Suppressor macrophage (primary cell): ENCODE measurements at places on chromosomes 7 and 10.

DNA sequence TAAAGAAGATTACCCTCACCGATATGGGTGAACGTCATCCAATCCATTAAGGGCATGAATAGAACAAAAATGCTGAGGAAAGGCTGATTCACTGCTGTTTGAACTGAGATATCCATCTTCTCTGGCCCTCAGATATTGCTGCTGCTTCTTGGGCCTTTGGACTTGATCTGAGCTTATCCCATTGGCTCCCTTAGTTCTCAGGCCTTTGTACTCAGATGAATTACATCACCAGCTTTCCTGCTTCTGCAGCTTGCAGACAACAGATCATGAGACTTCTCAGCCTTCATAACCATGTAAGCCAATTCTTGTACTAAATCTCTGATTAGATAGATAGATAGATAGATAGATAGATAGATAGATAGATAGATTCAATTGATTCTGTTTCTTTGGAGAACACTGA lies 40.2 kb downstream of the CYCS start:
- DNase-seq, result peak; percentile 27

DNA sequence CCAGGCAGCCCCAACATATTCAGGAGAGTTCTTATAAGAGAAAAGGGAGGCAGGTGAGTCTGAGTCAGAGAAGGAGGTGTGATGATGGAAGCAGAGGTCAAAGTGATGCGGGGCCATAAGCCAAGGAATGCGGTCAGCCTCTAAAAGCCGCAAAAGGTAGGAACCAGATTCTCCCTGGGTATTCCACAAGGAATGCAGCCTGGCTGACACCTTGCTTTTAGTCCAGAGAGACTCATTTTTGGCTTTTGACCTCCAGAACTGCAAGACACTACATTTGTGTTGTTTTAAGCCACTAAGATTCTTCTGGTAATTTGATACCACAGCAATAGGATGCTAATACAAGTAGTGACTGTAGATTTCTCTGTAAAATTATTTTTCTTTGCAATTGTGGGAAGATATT lies 151.5 kb upstream of the EEPD1 start:
- no peak for DNase-seq

GRCh38 chr7:74441801-74442200 lies 11.9 kb upstream of the GTF2IRD1 start:
- DNase-seq, result no peak

DNA sequence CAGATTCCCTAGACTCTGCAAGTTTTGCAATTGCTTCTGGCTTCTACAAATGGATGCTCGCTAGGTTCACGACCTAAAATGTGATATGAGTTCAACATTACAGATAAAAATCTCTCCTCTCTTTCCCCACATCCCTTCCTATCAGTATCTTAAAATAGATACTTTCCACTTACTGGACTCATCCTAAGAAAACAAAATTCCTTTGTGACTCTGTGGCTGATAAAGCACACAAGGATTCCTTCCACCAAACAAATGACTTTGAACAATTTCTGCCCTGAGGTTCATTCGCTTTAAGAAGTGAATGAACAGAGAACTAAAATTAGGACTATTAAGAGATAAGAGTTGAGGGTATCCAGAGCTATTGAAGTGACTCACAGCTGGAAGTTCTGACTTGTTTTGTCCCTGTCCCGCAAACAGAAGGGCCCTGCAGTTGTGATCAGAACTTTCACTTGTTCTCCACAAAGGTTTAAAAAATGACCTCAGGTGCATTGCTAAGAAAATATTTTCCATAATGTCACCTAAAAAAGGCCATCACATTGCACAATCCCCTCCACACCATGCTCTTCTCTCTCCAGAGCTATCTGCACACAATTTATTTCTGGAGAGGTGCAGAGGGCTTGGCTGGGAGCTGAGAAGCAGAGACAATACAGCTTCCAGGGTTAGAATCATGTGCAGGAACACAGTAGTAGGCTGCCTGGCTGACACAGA lies 96.1 kb downstream of the PIP4K2A start:
- no peak for DNase-seq

DNA sequence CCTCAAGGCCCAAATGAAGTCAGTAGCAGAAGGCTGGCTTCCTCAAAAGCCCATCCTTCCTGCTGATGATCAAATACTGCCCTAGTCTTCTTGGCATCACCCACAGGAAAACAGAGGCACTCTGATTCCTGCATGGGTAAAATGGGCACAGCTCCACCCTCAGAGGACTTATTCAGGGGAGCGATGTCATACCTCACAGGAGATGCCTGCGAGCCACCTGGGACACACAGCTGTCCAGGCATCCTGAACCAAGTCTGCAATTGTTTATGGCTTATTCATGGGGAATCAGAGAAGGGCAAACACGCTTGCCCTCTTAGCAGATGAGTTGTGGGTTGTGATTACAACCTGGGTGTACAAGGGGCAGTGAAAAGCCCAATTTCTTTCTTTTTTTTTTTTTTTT lies 22.0 kb upstream of the LMTK2 start:
- DNase-seq, result no peak

DNA sequence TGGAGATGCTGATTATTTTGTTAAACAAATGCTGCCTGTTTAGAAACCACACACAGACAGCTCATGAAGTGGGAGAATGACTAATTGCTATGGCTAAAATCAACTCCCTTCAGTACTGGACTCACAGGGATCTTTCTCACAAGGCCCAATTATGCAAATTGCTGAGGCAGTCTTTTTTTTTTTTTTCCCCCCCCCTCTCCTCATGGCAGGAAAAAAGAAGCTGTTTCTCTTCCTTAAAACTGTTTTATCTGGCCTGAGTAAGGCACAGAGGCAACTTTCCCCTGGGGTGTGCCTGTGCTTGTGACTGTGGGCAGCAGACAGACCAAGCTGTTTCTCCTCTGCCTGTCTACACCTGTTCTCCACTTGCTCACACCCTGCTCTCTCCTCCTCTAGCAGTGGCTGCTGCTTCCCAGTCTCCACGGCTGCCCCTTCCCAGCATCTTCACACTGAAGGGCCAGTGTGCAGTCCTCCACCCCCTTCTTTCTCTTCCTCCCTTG lies 65.4 kb upstream of the STEAP1B start:
- peak; percentile 77 for DNase-seq

GRCh38 chr7:105691082-105691679 lies 109.9 kb upstream of the EFCAB10 start:
- DNase-seq, result no peak

DNA sequence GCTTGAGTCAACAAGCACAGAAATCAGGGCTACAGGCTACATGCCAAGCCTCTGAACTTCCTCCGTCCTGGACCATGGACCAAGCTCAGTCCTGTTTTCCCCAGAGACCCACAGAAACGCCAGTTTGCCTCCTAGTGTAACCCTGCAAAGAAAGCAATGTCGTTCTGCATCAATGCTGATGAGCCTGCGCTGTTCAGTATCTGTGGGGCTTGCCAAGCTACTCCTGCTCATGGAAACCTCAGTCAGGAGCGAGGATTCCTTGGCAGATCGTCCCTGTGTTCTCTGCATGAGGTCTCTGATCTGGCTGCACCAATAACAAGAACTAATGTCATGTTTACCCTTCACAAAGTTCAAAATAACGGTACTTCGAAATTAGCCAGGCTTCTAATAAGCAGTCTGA lies 495.5 kb upstream of the C7orf33 start:
- no peak for DNase-seq

DNA sequence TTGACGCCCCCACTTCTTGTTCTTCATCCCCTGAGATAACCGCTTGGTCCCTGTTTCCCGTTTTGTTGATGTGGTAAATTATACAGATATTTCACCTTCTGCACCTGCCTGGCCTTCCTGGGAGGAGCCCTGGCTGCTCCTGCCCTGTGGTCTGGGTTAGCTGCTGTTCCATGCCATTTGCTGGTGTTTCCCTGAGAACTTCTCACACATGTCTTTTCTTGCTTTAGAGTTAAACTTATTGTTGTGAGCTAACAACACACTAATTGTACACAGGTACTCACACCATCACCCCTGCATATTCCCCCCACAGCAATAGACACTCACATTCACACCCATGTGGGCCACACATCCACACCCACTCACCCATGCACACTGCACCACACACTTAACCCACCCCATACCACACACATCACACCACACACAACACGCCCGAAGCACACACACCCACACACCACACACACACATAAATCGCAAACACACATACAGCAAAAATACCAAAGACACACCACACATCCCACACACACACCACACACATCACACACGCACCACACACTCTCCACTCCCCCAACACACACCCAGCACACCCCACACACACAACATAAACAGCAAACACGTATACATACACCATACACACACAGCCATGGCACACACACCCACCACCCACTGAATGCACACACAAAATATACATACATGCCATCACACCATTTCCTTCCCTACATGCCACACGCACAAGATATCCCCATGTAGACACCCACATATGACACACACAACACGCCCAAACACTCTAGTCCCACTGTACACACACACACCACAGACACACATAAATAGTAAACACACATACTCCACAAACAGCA lies 19.4 kb upstream of the ANTXRL start:
- no peak for DNase-seq

GRCh38 chr7:95155965-95156364 lies 168.4 kb downstream of the PON1 start:
- DNase-seq, result no peak

- DNase-seq, result no peak
Measured at GRCh38 chr10:80319318-80319717, 29.9 kb upstream of the MAT1A start.

DNA sequence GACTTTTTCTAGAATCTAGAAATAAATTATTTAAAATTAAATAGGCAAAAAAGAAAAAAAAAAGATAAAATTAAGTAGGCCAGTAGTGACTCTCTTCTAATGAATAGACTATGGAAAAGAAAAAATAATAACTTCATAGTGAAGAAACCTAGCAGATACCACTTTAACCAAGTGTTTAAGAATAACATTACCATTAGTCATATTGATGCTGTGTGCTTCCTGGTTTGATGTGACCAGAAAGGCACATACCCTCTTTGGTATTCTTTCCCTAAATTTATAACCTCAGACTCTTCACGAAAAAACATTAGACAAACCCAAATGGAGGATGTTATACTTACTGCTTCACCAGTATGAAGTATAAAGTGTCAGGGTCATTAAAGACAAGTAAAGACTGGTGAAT lies 42.6 kb downstream of the KIF20B start:
- DNase-seq, result no peak

DNA sequence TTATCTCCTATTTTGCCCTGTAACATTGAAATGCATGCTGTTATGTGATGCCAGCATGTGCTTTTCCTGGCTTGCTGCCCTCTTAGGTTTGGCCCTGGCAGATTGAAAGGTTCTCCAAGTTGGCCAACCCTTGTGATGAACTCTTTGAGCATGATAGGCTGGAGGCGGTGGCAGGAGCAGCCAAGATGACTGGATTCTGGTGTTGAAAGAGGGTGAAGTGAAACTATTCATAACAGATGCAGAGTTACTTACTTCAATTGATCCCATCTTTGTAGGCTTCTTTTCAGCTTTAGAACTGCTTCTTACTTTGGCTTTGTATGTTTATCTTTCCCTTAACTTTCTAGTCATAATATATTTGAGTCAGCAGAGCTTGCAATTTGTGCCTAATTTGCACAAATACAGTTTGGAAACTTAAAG lies 57.6 kb downstream of the BICC1 start:
- peak; percentile 9 for DNase-seq

GRCh38 chr10:1366811-1367425 lies 310.7 kb downstream of the WDR37 start:
- no peak for DNase-seq

GRCh38 chr10:36089790-36090440 lies 447.8 kb upstream of the FZD8 start:
- no peak for DNase-seq

GRCh38 chr10:32461203-32461602 lies 15.3 kb downstream of the CCDC7 start:
- DNase-seq, result no peak

- peak; percentile 75 for DNase-seq
Measured at GRCh38 chr7:36303202-36304098, 86.2 kb upstream of the ANLN start.

DNA sequence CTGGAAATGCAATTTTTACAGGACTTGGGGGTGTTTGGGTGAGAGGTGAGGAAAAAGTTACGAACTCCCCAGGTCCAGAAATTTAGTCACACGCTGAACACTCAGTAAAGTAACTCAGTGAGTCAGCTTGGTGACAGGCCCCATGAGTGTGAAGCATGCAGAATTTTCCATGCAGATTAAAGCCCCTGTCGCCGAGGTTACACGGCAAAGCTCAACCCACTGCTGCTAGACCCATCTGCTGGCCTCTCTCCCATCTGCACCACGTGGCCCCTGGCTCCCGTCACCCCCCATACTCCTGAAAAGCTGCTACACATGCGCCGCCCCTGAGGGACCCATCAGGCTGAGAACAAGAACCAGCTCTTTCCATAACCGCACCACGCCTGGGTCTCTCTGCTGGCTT lies 7.0 kb upstream of the MMP21 start:
- no peak for DNase-seq

DNA sequence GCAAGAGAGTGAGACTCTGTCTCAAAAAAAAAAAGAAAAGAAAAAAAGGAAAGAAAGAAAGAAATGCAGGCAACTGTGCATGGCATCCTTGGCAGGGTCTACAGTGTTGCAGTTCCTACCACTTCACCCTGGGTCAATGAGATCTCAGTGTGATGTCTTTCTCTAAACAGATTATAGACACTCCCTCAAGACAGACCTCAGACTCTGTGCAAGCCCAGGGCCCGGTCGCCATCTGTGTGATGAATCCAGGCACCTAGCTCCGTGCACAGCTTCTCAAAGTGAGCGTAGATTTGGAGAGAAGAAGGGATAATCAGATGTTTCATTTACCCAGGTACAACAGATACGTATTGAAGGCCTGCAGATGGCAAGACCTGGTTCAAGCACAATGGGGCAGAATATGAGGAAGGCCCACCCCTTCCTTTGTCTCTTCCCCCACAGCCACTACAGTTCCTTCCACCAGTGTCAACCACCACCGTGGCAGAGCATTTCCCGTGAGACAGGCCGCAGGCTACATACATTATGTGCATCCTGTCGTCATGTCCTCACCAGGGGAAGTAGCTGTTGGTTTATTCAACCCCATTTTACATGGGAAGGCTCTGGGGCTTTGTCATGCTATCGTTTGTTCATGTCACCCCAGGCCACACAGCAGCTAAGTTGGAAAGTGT lies 471.7 kb upstream of the GALNT17 start:
- no peak for DNase-seq

- DNase-seq, result no peak
Measured at GRCh38 chr10:26516540-26517101, 78.5 kb downstream of the APBB1IP start.

GRCh38 chr10:5775685-5776084 lies 37.5 kb downstream of the GDI2 start:
- peak; percentile 83 for DNase-seq
